Left colon (tissue), 2 donors: ENCODE measurements at places on chromosomes 16 and 17.
A peak's percentile ranks its signal among the peaks of the same experiment; 100 is the strongest.

DNA sequence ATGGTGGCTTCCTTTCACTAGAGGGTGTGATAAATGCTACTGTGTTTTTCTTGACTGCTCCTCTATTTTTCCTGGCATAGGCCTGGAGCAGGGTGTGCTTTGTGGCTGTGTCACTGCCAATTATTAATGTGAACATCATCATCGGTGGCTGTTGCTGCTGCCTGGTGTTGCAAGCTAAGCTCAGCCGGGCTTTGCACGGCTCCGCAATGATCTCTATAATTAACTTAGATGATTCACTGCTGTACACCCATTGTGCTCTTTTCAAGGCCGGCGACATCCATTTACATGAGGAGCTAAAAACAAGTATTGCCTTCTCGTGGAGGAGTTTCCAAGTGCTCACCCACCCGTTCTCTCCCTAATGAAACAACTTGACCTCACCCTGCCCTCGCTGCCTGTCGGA, 160.1 kb upstream of the IRX3 start:
- no peak for DNase-seq

DNA sequence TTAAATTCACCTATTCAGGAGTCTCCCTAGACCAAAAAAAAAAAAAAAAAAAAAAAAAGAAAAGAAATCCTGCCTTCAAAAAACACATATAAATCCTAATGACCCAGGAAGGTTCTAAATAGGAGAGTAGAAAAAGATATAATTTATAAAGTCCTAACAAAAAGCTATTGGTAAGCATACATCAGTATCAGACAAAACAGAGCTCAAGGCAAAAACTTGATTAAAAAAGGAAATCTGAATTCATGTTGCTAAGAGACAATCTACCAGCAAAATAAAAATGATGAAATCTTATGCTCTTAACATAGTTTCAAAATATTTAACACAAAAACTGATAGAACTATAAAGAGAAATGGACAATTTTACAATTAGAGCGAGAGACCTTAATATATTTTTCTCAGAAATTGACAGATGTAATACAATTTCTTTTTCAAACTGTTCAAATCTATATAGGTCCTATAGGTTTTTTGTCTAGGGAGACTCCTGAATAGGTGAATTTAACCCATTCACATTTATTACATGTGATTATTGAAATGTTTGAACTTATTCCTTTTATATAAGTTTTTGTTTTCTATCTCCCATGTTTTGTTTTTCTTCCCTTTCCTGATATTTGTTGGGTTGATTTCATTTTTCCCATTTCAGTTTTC, 57.0 kb downstream of the NT5M start:
- no peak for DNase-seq

DNA sequence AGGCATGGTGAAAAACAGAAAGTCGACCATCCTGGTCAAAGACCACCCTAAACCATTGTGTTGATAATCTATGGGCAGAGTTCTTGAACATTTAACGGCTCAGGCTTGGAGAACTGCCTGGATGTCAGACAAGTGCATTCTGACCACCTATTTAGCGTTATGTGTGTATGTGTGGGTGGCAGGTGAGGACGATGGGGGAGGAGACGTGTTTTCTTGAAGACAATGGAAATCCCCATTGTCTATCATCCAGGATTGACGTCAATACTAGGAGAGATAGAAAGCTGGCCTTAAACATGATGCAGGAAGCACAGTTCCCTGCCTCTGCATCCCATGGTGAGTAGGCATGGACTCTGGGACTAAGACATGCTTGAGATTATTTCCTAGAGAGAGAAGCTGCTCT, 157.4 kb upstream of the MAF start:
- no peak for DNase-seq

- DNase-seq = peak; percentile 55
Measured at GRCh38 chr17:50458701-50459676, 9.7 kb downstream of the CHAD start.

- no peak for DNase-seq
Measured at GRCh38 chr17:65062171-65062915, 5.8 kb upstream of the GNA13 start.

DNA sequence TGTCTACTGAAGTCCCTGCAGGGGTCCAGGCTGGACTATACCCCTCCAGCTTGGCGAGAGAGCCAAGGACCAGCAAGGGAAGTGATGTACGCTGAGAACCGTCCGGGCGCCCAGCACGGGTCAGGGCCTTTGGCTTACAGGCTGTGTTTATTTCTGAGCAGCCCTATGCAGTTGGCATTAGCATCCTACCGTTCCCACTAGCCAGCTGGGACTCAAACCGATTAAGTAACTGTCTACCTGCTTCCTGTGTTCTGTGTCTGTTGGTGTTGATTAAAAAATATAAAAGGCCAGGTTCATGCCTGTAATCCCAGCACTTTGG, 73.8 kb downstream of the CMIP start:
- DNase-seq = no peak

- no peak for DNase-seq
Measured at GRCh38 chr17:21374441-21375161, 1.6 kb upstream of the KCNJ12 start.

- DNase-seq = no peak
Measured at GRCh38 chr16:57497121-57497520, 10.8 kb upstream of the DOK4 start.

- DNase-seq = no peak
Measured at GRCh38 chr16:12539185-12539929, 264.3 kb downstream of the CPPED1 start.

DNA sequence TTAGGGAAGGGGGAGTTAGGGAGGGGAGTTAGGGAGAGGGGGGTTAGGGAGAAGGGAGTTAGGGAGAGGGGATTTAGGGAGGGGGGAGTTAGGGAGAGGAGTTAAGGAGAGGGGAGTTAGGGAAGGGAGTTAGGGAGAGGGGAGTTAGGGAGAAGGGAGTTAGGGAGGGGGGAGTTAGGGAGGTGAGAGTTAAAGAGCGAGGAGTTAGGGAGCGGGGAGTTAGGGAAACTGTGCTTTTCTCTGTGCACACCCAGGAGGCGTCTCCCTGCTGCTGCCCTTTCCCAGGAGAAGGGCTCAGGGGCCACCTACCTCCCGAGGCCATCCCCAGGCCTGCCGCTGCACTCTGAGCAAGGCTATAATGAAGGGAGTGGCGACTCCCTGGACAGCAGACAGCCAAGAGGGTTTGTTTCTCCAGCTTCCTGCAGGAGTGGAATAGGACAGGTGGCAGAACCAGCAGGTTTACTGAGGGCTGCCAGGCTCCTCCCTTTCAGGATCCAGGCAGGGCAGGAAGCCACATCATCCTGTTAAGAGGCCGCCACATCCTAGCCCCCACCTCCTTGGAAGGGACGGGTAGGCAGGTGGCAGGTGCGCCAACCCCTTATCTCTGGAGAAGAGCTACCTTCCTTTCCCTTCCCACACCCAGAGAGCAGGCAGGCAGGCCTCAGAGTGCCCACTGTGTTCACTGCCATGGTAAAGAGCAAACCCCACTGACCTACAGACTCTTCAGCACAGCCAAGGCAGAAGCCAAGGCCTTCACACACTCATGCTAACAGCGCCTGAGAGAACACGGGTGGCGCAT, 4.3 kb downstream of the CANT1 start:
- peak; percentile 93 for DNase-seq

- no peak for DNase-seq
Measured at GRCh38 chr16:46591257-46591656, 29.9 kb downstream of the SHCBP1 start.

DNA sequence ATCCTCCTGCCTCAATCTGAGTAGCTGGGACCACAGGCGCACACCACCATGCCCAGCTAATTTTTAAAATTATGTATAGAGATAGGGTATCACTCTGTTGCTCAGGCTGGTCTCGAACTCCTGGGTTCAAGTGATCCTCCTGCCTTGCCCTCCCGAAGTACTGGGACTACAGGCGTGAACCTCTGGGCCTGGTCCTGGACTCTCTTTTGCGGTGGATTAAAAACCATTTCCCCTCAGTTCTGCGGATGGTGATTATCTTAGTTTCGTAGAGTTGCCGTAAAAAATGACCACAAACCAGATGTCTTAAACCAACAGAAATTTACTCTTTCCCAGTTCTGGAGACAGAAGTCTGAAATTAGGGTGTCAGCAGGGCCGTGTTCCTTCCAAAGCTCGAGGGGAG, 28.8 kb downstream of the MGAT5B start:
- DNase-seq = no peak

DNA sequence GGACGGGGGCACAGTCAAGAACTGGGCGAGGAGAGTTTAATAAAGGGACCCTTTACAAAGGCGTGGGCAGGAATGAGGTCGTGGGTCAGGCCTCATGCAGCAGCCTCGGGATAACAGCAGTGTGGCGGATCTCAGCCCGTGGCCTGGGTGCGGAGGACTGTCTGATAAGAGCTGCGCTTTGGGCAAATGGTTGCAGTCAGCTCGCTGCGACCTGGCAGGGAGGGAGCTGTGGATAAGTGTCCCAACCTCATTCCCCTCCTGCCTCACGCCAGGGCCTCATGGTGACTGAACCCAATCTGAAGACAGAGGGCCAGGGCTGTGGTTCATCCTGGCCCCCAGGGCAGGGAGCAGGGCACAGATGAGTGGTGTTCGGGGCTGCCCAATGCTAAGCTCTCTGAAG, 13.6 kb downstream of the SMTNL2 start:
- no peak for DNase-seq

DNA sequence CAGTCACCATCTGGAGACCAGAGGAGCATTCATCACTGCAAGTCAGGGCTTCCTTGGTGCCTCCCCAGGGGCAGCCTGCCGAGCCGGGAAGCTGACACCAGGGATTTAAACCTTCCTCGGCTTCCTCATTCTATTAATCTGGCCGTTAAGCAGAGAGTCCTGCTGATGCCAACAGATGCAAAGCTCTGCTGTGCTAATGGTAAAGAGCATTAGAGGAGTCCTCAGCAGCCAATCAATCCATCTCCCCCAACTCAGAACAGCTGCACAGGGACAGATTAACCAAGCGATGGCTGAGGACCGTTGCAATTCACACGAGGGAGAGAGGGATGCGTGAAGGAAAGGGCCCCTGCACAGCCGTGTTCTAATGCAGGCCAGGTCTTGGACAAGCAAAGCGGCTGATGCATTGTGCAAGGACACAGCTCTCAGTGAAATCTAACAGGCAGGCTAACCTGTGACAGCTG, 116.6 kb downstream of the XYLT1 start:
- DNase-seq = no peak

DNA sequence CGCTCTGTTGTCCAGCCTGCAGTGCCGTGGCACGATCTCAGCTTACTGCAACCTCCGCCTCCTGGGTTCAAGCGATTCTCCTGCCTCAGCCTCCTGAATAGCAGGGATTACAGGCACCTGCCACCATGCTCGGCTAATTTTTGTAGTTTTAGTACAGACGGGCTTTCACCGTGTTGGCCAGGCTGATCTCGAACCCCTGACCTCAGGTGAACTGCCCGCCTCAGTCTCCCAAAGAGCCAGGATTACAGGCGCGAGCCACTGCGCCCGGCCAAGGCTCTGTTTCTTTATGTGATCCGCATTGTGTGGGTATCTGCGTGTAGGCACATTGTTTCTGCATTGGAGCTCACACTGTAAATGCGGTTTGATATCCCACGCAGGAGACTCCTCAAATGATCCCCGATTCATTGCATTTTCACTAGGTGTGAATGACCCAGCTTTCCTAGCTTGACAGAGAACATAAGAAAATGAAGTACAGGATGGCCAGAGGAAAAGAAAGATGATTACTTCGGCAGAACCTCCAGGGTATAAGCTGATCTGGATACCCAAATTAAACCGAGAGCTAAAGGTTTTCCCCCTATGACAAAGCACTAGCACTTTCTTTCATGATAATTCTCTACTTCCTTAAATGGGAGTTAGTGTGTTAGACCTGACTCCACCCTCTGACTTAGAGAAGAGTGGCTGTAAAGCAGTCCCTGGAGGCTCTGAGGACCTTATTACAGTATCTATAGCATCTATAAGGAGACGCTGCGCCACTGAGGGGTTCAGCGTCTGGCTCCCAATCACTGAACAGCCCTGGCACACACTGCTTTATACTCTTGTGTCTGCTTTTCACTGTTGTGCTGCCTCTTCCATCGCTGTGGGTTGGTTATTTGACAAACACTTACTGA, 17.3 kb downstream of the COTL1 start:
- DNase-seq = no peak

- peak; percentile 46 for DNase-seq
Measured at GRCh38 chr17:20952183-20952582, 90.6 kb downstream of the USP22 start.

GRCh38 chr17:41610965-41611640, 1.5 kb downstream of the KRT16 start:
- no peak for DNase-seq
